ENCODE measurements at places on chromosomes 11 and 22.

- no peak for DNase-seq
Measured at GRCh38 chr11:3052109-3052479, 5.1 kb downstream of the CARS1 start.

- DNase-seq, result no peak
Measured at GRCh38 chr11:114273071-114273470, 23.1 kb upstream of the NNMT start.

GRCh38 chr22:28978863-28979796, 82.5 kb downstream of the C22orf31 start:
- no peak for DNase-seq

- DNase-seq, result no peak
Measured at GRCh38 chr11:111978028-111978771, 41.1 kb downstream of the DIXDC1 start.

DNA sequence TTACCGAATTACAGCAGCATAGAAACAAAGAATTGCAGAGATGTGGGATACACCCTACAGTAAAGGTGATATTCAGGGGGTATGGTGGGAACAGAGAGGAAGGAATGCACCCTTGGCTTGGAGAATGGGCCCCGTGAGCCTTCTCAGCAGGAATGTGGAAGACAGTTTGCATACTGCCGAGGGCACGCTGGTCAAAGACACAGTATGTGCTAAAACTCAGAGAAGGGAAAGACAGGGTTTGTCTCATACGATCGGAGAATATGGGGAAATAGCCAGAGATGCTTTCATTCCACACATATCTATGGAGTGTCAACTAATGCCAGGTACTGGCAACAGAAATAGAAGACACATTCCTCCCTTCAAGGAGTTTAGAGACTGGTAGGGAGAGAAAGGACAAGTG, 36.9 kb downstream of the UBASH3B start:
- no peak for DNase-seq

DNA sequence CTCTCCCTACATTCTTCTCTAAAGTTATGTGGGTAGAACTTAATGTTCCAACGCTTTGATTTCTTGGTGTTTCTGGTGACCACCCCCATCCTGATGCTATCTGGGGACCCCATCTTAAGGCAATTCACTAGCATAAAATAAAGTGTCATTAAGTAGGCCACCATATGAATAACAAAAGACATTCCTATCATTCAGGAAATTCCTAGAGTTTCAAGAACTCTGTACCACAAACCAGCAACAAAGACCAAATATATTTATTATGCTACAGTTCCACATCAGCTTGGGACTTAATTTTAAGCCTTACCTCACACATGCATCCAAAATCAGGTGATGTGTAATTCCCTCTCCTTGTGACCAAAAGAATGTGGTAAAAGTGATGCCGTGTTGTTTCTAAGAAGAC, 254.6 kb upstream of the LRRC4C start:
- DNase-seq, result no peak

- no peak for DNase-seq
Measured at GRCh38 chr11:102914238-102915043, 39.7 kb upstream of the MMP12 start.

Measured in activated T-cell treated with anti-CD3 and anti-CD28 coated beads, Interleukin-2, amount 50 U/mL, for 24 hours (primary cell).